ENCODE measurements at places on chromosomes 4 and X. TPM values are rescaled to one million over a fixed set of nuclear protein-coding genes. Genes with fewer than 3 reads are reported as not detected.

Gene BGN
- 144 TPM for total RNA-seq

Gene CCSER1
- 15.6 TPM for total RNA-seq

Gene ADGRG4
- total RNA-seq = not detected

DNA sequence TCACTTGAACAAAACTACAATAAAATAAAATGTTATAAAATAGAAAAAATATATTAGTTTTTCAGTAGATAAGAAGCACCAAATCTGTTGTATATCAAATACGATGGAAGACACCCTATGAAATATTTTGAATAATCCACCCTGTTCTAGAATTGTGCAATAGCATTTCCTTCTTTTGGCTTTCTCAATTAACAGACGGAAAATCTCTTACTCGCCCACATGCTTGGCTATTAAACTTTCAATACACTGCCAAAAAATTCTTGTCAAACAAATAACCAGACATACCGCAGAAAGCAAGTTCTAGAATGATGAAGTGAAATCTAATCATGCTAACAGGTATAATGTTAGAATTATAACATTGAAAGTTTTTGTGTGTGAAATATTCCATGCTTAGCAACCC is 671.6 kb upstream of the SLIT2 start:
- DNase-seq = no peak

- DNase-seq = no peak
These were observed 127.1 kb upstream of the ANXA3 start for GRCh38 chr4:78424461-78424860.

DNA sequence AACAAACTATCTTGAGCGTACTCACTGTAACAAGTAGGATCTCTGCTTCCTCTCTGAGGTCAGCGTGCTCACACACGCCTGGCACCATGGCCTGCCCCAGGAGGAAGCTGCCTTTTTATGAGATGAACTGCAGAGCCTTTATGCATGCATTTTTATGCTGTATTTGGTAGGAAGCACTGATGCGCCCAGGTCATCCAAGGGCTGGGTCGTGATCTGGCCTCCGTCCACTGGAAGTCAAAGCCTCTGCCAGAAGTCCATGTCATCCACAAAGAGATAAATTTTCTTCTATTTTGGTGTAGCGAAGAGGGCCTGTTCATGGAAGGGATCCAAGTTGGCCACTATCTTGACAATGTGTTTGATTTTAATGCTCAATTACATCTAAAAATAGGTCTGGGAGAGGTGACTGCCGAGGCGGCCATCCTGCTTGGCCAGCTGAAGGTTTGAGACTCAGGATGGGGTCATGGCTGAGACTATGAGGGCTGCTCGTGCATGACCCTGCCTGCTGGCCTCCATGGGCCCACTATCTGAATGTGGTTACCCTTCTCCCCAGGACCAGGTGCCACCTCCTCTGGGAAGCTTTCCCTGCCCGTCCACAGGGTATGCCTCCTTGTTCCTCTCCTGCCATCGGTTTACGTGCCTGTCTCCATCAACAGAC is 50.3 kb downstream of the HTRA3 start:
- peak; percentile 85 for DNase-seq

GRCh38 chr4:53706422-53707032 is 115.2 kb upstream of the LNX1 start:
- no peak for DNase-seq

DNA sequence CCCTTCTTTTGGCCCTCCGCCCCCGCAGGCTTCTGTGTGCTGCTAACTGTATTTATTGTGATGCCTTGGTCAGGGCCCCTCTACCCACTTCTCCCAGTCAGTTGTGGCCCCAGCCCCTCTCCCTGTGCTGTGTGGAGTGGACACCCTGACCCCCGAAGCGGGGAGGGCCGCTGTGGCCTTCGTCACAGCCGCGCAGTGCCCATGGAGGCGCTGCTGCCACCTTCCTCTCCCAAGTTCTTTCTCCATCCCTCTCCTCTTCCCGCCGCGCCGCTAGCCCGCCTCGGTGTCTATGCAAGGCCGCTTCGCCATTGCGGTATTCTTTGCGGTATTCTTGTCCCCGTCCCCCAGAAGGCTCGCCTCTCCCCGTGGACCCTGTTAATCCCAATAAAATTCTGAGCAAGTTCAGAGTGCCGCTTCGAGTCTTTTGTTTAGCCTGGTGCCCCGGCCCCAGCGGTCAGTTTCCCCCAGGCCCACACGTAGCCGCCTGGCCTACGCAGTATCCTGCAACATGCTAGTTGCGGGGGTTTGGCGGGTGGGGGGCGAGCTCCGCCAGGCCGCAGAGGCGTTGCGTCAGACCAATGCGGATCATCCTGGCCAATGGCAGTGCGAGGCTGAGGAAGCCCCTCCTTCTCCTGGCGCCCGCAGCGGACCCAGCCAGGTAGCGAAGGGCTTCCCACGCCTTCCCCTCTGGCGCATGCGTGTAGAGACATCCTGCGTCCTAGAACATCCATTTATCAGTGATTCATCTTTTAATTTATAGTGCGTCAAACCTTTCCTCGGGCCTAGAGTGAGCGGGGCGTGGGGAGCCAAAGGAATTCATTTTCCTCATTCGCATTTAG is 5.6 kb upstream of the KANTR start:
- DNase-seq = peak; percentile 76

DNA sequence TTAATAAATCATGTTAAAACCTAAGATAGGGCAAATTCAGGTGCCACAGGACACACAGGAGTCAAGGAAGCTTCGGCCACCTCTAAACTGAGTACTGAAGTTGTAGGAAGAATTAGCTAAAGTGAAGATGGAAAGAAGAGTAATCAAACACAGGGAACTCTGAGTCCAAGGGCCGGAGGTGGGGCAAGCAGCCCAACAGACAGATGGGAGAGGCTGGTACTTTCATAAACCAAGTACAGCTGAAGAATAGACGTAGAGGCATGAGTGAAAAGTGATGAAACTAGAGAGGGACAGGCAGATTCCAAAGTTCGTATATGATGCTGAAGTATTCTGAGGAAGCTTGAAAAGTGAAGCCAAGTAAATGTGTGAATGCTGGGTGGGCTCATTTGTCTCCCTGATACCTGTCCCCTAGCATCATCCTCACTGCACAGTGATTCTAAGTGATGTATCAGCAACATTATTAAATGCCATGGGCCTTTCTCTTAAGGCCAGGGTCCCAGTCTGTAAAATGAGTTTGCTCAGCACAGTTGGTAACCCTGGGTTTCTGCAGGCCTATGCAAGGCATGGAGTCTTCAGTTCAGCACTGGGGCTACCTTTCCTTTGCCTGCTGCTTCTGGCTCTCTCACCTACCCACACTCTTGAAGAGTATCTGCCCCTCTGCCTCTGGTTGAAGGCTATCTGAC is 203.3 kb downstream of the NR3C2 start:
- DNase-seq = no peak

DNA sequence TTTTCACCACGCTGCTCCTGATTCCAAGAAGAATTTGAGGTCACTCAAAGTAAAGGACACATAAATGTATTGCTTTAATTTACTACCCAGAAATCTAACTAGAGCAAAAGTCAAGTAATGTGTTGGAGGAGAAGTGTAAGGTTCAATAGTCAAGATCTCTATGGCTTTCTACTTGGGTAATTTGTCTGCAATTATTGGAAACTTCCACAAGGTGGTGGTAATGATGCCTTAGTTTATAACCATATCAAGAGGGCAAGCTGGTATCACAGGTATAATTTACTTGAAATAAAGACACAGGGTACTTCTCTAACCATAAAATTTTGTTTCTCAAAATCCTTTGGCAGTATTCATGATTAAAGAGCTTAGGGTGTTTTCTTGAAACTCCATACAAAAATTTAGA is 10.2 kb upstream of the GRIA3 start:
- no peak for DNase-seq

GRCh38 chr4:108204518-108204917 is 35.8 kb upstream of the LEF1 start:
- DNase-seq = no peak

GRCh38 chrX:55801811-55802210 is 84.3 kb downstream of the RRAGB start:
- no peak for DNase-seq

DNA sequence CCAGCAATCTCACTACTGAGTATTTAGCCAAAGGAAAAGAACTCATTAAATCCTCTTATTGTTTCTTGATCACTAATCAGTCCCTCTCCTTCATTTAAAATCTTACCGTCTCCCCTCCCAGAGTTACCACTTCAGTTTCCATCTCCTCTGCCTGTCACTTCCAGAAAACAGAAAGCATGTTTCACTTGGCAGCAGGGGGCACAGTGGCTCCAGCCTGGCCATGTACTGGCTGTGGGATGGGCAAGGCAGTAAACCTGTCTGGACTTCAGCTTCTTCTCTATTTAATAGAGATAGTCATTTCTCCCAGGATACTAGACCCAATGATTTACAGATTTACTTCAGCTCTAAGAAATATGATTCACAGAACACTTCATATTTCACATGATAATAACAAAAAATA is 63.2 kb downstream of the CD40LG start:
- peak; percentile 32 for DNase-seq

GRCh38 chr4:129064717-129065116 is 28.6 kb downstream of the SCLT1 start:
- DNase-seq = no peak

DNA sequence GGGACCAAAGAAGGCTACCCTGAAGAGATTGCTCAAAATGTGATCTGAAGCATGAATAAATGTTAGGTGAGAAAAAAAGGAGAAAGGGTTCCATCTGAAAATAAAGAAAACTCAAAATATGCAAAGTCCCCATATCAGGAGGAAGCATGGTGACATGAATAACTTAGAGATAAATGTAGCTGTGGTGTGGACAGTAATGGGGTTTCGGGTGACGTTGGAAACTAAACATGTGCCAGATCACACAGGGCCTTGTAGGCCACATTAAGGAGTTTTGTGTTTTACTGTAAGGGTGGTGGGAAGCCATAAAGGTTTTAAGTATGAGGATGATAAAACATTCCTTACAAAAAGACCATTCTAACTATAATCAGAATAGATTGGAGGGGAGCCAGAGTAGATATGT is 40.3 kb upstream of the ACSL4 start:
- no peak for DNase-seq

GRCh38 chr4:99853999-99854398 is 37.4 kb downstream of the DAPP1 start:
- DNase-seq = no peak

DNA sequence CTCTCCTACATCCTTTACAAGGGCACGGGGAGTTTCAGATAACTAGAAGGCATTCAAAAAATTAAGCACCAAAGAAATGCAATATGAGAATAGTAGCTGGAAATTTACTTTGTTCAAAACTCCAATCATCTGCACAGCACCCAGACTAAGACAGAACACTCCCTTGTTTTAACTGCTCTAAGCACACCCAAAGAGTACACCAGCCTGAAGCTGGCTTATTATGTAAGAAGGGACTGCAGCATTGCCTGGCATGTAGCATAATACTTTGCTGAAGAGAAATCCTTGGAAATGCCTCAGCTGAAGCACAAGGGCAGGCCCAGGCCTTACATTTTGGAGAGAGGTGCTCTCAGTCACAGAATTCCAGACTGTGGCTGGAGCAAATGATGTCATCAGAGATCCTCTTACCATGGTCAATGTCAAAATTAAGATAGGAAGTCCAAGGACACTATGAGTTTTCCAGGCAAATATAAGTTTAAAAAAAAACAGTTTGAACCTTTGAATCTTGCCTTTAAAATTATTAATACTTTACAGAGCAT is 14.8 kb downstream of the ARHGEF6 start:
- no peak for DNase-seq

- no peak for DNase-seq
These were observed 10.2 kb downstream of the TLR3 start for GRCh38 chr4:186078981-186079638.

- DNase-seq = no peak
These were observed 126.5 kb upstream of the INTU start for GRCh38 chr4:127506283-127506682.

DNA sequence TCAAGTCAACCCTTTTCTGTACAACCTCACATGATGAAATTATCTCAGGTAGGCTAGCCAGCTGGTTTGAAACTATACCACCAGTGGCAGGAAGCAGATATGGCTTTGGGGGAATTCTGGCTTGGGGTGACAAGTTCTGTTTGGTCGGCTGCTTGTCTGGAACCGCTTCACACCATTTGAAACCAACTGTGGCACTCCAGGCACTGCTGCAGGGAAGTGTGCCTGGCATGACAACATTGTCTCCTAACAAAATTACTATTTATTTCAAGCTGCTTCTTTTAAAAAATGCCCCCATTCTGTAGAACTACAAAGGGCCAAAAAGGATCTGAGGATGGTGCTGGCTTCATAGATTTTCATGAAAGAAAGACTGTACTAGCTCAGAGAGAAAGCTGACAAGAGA is 37.1 kb upstream of the GPM6B start:
- DNase-seq = no peak

- no peak for DNase-seq
These were observed 203.3 kb upstream of the JADE1 start for GRCh38 chr4:128606173-128606572.

- no peak for DNase-seq
These were observed 1310.9 kb downstream of the PCDH7 start for GRCh38 chr4:32031026-32031425.

- no peak for DNase-seq
These were observed 193.0 kb downstream of the MGST2 start for GRCh38 chr4:139858436-139859205.
